ENCODE measurements at places on chromosomes 7 and 10.
A peak's percentile ranks its signal among the peaks of the same experiment; 100 is the strongest.

GRCh38 chr7:53470336-53470970 is 435.0 kb downstream of the POM121L12 start:
- no peak for DNase-seq

DNA sequence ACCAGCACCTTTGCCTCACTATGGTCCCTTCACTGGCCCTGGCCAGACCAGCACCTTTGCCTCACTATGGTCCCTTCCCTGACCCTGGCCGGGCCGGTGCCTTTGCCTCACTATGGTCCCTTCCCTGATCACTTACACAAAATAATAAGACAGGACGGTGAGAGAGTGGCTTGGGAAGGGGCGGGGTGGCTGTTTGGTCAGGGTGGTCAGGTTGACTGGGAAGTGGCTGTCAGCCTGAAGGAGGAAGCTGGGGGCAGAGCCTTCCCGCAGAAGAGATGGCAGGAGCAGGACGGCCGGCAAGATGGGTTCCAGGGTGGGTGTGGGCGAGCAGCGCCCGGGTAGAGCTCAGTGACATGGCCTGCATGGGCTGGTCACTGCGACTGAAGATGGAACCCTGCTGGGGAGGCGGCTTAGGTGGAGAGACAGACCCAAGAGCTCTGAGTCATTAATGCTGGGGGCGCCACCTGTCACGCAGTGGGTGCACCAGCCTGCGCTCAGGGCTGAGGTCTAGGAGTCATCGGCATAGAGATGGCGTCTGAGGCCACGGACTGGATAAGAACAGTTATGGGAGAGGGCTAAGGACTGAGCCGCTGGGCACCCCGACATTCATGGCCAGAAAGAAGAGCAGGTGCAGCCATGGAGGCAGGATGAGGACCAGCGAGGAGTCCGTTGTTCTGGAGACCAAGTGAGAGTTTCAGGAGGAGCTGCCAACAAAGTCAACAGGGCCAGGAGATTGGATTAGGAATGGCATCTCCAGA is 91.8 kb downstream of the CHST15 start:
- DNase-seq: no peak

DNA sequence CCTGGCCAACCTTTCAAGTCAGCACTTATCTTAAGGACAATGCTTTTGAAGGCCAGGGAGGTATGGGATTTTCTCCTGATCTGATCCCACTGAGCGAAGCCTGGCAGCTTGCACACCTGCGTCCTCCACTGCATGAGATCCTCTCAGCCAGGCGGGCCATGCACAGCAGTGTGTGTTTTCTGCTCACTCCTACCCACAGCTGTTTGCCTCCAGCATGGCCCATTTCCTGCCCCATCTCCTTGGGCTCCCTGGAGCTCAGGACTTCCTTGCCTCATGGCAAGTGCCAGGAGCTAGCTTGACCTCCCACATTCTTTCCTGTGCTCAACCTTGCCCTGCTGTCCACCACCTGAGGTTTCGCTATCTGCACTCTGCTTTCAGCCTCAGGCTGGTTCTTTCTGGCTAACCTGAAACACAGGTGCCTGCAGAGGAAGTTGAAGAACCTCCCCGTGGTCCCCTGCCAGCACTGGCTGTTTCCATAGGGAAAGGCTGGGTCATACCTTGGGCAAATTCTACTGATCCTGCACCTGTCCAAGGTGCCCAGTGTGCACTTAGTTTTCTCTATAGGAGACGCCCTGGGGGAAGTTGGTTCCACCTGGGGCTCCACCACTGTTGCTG is 43.9 kb upstream of the EEPD1 start:
- DNase-seq: no peak

GRCh38 chr10:11437391-11438142 is 173.9 kb downstream of the USP6NL start:
- DNase-seq: no peak

DNA sequence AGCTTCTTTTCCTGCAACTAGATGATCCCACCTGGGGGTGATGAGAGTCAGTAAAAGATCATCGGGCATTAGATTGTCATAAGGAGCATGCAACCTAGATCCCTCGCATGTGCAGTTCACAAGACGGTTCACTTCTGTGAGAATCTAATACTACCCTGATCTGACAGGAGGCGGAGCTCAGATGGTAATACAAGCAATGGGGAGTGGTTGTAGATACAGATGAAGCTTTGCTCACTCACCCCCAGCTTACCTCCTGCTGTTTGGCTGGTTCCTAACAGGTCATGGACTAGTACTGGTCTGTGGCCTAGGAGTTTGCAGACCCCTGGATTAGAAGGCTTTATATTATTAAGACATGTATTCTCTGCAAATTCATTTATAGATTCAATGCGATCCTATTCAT is 181.6 kb upstream of the MGMT start:
- DNase-seq: no peak

GRCh38 chr10:63027531-63027930 is 105.6 kb upstream of the NRBF2 start:
- no peak for DNase-seq

DNA sequence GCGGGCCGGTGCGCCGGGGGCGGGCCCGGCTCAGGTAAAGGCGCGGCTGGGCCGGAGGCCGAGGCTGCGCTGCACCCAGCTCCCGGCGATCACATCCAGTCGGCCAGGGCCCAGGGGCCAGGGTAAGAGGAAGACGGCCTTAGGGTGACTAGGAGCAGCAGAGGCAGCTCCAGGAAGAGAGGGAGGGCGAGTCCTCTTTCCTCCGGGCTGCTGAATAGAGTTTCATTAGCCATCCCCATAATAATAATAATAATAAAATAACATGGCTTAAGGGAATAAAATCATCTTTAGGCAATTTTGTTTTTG is 44.8 kb upstream of the CDK1 start:
- no peak for DNase-seq

- DNase-seq: no peak
Observed at GRCh38 chr7:391961-392524, 102.1 kb downstream of the FOXL3 start.

DNA sequence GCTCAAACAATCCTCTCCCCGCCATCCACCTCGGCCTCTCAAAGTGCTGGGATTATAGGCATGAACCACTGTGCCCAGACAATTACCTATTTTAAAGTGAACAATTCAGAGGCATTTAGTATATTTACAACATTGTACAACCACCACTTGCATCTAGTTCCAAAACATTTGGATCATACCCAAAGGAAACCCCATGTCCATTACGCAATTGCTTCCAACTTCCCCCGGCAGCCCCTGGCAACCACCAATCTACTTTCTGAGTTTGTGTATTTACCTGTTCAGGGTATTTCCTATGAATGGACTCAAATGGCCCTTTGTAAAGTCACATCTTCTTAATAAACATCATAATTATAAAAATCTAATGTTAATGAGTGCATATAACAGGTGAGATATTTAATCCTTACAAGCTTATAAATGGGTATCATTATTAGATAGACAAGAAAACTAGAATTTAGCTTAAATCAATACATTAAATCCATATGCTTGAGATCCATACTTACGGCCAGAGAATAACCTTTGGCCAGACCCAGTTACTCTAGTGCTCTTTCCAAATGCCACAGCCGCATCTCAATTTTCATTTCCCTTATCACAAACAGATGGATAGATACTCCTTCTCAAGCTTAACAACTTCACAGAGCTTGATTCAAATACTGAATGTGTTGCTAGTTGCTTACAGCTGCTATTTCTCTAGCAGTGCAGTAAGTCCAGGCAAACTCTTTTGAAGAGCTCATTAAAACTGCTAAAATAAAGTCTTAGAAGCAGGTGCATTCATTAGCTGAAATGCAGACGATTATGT is 133.4 kb upstream of the MKLN1 start:
- DNase-seq: no peak

GRCh38 chr10:43979551-43979950 is 330.9 kb upstream of the ZNF32 start:
- no peak for DNase-seq

DNA sequence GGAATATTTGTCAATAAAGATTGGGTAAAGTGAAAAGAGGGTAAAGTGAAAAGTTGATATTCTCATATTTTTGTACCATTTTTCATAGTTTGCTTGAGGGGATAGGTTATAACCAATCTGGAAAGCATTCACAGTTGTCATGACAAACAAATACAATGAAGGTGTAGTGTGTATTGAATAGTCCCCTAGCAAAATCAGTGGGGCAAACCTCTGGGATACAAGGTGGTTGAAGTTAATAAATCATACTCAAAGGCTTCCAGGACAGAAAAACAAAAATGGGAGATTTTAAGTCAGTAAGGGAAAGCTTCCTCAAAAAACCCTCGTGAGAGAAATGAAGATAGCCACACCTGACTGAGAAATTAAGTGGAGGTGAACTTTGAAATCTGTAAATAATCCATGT is 39.4 kb downstream of the PHTF2 start:
- DNase-seq: no peak

DNA sequence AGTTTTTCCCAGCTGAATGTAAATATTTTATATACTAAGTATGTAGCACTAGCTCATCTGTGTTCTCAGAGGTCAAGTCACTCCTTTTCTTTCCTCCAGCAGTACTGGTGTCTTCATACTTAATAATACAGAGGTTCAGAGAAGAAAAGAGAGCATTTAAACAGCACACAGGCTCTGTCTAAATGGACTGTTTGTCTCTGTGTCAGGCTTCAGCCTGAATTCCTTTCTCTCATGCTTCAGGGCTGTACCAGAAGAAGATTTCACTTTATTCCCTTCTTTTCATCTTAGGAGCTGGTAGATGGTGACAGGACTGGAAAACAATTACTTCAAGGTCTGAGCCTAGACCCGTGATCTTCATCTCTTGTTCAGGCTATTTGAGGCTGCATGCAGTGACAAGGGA is 51.4 kb upstream of the LYZL2 start:
- DNase-seq: no peak

DNA sequence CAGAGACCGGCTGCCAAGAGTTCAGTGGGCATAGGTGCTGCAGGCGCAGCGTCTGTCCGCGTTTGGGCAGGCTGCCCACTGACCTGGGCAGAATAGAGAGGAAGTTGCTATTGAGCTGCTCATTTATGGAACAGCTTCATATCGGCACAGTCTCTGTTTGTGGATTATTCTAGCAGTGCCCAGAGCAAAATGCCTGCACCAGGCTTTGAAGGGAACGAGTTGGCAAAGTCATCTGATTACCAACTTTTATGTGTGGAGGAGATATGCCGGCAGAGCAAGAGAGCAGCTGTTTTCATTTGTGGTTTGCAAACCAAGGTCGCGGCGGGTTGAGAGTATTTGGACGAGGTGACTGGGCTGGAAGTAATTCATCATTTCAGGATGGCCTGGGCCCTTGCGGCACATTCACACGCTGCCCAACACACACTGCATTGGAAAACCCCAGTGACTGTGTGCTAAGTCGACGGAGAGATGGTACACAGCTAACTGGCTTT is 228.5 kb downstream of the TCERG1L start:
- no peak for DNase-seq

- DNase-seq: peak; percentile 41
Observed at GRCh38 chr10:13206546-13207443, 27.4 kb downstream of the UCMA start.

- DNase-seq: no peak
Observed at GRCh38 chr7:155574556-155575290, 28.4 kb upstream of the CNPY1 start.

GRCh38 chr7:39027491-39027890 is 49.8 kb downstream of the POU6F2 start:
- DNase-seq: peak; percentile 9

GRCh38 chr10:36766940-36767339 is 358.5 kb upstream of the ANKRD30A start:
- DNase-seq: no peak

DNA sequence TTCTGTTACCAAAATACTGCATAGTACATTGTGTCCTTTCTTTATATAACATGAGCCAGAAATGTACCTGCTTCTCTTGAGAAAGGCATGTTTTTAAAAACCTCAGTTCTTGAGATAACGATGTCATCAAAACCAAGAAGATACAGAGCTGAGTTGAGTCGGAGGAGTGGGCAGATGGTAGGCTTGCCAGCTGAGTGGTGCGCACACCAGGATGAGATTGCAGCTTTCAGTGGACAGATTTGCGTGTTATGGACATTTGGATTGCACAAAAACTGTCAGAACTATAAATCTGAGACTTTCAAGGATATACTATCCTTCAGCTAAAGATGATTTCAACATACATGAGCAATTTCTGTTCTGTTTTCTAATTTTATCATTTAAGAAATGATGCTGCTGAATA is 25.0 kb downstream of the PRKAR2B start:
- DNase-seq: no peak

DNA sequence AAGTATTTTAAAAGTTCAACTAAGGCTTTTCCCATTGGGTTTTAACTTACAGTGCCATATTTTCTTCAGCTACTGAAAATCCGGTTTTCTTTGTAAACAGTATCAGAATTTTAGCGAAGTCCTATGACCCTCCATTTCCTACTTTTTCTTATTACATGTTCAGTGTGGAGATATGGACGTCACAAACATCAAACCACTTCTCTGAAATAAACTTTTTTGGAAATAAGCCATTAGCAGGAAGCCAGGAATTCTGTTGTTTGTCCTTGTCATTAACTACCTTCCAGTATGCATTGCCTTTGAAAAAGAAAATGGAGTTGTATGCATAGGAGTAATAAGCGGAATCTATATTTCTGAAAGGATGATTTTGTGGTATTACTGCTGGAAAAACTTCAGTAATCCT is 9.1 kb downstream of the MMP21 start:
- DNase-seq: no peak

- no peak for DNase-seq
Observed at GRCh38 chr10:80452640-80453039, 1.5 kb upstream of the TSPAN14 start.

- no peak for DNase-seq
Observed at GRCh38 chr7:67716729-67717128, 720.1 kb downstream of the TYW1 start.

DNA sequence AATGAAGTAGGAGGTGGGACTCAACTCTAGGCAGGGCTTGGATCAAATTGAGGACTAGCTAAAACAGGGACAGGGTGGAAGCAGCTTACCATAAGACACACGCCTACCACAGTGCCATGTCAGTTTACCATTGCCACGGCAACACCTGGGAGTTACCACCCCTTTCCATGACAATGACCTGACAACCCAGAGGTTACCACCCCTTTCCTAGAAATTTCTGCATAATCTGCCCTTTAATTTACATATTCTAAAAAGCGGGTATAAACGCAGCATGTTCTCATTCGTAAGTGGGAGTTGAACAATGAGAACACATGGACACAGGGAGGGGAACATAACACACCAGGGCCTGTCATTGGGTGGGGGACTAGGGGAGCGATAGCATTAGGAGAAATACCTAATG is 72.7 kb downstream of the GCC1 start:
- DNase-seq: no peak

GRCh38 chr7:100942045-100942774 is 7.1 kb upstream of the MUC3A start:
- no peak for DNase-seq
